ENCODE measurements at places on chromosomes 5 and 9.

- DNase-seq, result no peak
Measured at GRCh38 chr5:90613459-90613858, 54.9 kb downstream of the ADGRV1 start.

DNA sequence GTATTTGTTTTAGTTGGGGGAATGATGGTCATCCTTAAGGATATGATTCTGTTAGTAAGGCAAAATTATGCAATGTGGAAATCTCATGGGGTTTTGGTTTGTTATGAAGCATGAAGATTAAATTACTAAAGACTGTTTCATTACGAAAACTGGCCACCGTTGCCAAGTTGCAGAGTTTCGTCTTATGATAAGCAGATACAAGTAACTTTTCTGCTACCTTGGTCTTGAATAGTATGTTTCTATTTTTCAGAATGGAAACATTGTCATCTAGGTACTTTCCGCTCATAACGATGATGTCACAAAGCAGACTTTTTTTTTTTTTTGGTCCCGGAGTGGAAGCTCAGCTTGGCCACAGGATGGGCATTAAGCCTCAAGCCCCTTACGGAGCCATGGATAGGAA, 4.2 kb downstream of the CCNI2 start:
- no peak for DNase-seq

- DNase-seq, result no peak
Measured at GRCh38 chr5:96817506-96817905, 9.8 kb upstream of the ERAP1 start.

DNA sequence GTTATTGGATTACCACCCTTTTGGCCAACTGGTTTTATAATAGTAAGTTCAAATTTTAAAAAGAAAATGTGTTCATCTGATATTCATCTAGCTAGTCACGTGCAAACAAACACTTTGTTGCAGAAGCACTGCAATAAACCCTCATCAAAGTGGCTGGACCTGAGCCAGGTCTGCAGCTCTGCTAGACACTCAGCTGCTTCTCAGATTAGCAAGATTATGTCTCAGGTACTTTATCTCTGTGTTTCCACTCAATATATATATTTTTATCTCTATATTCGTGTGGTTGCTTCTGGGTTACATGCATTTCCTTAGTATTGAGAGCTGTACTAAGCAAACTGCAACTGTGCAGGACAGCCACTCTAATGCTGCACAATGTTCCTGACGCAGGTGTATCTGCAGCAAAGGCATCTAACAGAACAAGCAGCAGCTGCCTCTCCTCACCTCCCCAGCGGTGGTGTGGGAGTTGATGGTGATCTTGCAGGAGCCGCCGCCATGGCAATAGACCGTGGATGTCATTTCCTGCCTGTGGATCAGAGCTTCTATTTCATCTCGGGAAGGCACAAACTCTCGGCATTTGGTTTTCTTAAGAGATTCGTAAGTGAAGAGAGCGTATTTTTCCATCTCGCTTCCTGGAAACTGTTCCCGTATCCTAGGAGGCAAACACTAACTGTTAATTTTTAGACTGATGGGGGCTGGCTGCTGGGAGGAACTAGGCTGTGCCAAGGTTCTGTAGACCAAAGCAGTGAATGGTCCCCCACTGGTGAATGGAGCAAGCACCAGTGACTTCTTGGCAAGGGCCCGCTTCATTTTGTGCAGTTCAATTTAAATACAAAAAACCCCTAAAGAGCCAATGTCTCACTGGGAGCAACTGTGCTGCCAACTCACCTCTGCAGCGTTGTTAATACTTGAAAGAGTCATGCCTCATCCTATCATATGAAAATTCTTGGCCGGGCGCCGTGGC, 56.7 kb upstream of the RETREG1 start:
- DNase-seq, result no peak

DNA sequence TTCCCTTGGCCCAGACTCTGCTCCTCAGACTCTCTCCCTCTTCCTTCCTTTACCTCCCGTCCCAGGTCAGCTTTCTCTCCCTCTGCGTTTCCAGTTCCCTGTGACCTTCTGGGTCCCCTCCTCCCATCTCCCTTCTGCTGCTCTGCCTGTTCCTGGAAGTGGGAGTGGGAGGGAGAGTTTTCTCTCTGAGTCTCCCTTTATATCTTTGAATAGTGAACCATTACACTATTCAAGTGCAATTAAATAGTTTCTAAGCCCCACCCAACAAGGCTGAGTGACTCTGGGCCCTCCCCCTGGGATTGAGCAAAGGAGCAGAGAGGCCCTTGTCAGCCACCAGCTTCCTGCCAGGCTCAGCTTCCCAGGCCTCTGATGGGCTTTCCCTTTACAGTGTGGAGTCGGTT, 34.8 kb downstream of the THBS4 start:
- no peak for DNase-seq

GRCh38 chr5:82635561-82636288, 357.6 kb upstream of the RPS23 start:
- no peak for DNase-seq

- DNase-seq, result peak; percentile 89
Measured at GRCh38 chr9:98795970-98796363, 388 bp downstream of the ANKS6 start.

- no peak for DNase-seq
Measured at GRCh38 chr9:16132513-16132912, 579.7 kb downstream of the CCDC171 start.

- DNase-seq, result no peak
Measured at GRCh38 chr5:32443145-32443540, 1.4 kb downstream of the ZFR start.

- DNase-seq, result no peak
Measured at GRCh38 chr5:80474929-80475328, 13.0 kb upstream of the FAM151B start.

DNA sequence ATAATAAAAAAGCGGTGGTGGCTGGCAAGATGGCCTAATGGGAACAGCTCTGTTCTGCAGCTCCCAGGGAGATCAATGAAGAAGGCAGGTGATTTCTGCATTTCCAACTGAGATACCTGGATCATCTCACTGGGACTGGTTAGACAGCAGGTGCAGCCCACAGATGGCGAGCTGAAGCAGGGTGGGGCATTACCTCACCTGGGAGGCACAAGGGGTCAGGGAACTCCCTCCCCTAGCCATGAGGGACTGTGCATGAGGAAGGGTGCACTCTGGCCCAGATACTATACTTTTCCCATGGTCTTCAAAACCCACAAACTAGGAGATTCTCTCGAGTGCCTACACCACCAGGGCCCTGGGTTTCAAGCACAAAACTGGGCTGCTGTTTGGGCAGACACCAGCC, 45.6 kb upstream of the PTGER4 start:
- DNase-seq, result no peak

DNA sequence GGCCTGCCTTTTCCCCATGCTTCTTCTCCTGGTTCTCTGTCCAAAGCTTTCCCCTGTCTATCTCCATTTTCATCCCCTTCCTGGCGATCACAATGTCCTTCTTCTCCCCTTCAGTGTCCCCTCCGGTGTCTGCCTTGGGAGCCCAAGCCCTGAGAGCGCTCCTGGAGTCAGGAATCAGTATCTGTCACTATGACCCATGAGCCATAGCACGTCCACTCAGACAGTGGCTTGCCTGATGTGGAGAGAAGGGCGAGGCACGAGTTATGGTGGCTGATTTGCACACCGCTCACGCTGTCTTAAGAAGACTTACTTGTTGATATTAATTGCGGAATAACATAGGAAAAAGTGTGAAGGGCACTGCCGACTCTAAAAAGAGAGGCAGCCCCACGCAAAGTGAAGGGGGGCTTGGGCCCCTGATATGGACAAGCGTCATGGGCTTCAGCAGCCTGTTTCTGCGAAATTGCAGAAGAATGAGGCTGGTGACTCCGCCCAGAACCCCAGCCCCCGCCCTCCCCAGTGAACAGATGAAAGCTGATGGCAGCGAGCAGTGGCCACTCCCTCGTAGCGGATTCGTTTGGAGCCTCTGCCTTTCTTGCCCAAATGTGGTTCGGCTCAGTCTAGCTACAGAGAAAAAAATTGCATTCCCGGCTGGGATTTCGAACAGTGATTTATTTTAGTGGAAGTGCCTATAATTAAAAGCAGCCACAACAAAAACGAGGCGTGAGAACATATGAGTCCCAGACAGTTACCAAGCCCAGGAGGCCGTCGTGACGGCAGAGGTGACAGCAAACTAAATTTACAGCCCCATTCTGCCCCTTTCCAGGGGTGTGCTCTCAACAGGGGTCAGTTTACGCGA, 149.8 kb downstream of the ICE1 start:
- DNase-seq, result no peak

DNA sequence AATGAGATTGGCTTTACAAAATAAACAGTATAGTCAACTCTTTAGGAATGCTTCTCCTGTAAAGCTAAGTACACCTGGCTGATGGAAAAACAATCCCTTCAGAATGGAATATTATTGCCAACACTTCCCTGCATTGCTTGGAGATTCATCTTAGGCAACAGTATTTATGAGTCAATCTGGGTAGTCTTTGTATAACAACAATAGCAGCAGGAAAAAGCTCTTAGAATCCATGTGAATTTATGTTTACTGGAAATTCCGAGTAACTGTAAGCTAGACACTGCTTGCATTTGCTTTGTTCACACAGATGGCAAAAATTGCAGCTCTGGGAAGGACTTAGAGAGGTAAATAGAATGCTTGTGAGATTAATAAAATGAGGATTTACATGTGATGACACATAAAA, 101.7 kb upstream of the NTRK2 start:
- no peak for DNase-seq

- DNase-seq, result no peak
Measured at GRCh38 chr5:142215915-142216681, 107.5 kb downstream of the NDFIP1 start.

DNA sequence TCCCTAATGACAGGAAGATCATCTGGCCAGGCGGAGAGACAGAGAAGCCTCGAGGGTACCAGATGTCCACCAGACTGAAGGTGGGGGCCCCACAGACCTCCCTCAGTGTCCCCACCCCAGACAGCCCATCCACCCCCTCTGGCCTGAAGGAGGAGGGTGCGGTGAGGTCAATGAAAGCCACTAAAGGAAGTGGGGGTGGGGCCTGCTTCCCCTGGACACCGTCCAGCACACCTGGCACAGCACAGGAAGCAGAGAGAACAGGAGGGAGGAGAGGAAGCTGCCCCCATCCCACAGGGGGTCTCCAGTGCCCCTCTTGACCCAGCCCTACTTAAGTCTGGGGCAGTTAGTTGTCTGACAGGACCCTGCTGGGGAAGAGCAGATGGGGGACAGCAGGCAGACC, 11.2 kb downstream of the LRRC26 start:
- no peak for DNase-seq

- DNase-seq, result no peak
Measured at GRCh38 chr5:11064763-11065450, 303.9 kb upstream of the DAP start.

- no peak for DNase-seq
Measured at GRCh38 chr5:81633471-81633870, 117.4 kb downstream of the SSBP2 start.

DNA sequence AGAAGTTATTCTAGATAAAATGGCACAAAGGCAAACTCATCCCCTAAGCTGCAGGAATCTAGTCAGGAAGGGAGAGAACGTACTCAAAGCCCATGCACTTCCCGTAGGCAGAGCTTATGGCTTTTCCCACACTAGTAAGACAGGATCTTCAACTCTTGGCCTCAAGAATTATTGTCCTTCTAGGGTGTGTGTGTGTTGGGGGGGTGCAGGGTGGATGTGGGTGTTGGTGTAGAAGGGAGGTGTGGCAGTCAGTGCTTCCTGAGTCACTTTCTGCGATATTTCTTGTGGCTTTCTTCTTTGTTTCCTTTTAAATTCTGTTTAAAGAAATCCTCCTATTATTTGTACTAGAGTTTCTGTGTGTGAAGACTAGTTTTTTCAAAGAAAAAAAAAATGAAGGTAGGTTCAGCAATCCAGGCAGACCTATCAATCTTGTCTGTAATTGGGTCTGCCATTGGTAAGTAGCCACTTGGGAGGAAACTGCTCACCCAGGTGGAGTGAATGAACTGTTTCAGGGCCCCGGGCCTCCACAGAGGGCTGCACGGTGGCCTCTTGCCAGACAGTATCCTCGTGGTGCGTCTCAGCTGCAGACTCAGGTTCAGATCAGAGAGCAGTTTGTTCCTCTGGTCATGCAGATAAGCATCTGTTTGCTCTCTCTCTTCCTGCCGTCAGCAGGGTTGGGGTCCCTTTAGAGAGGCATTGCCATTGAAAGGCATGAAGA, 131.9 kb downstream of the NPR3 start:
- DNase-seq, result no peak

GRCh38 chr9:124078641-124079040, 67.1 kb downstream of the LHX2 start:
- no peak for DNase-seq

GRCh38 chr5:155082401-155082800, 68.8 kb downstream of the KIF4B start:
- DNase-seq, result no peak

GRCh38 chr5:106673941-106674340, 996.8 kb downstream of the EFNA5 start:
- no peak for DNase-seq

GRCh38 chr9:21708260-21708711, 94.2 kb upstream of the MTAP start:
- no peak for DNase-seq

GRCh38 chr9:135480071-135480939, 723 bp downstream of the PPP1R26 start:
- DNase-seq, result no peak

DNA sequence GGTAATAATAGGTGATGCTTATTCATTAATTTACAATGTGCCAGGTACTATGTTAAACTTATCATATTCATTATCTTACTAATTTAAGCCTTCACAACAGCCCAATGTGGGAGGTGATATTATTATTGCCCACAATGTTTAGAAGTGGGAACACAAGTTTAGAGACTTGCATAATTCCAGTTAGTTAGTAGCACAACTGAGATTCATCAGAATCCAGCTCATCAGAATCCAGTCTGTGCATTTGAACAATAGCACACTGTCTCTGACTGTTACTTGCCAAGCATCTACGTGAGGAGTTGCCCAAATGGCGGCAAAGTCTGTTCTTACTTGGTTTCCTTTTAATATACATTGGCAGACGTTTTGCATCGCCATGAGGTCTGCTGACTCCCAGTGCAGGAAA, 110.9 kb upstream of the BASP1 start:
- no peak for DNase-seq

DNA sequence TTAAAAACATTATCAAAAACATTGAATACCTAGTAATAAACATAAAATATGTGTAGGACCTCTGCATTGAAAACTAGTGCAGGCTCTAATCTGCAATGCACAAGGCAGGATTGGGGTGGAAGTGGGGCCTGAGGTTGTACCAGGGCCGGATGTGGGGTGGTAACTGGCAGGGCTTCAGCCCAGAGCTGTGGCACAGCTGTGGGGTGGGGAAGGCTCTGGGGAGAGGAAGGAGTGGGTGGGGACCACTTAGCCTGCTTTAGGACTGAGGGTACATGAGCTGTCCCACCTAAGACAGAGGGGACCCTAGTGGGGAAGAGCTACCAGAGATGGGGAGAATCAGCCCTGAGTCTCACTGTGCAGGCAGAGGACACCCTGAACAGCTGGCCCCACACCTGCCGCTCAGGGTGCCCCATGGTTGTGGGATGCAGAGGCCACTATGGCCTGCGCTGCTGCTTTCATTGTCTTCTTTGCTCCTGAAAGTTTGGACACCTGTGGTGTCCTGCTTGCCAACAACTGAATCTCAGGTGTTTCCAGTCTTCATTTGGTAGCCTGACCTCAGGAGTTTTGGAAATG, 311.4 kb downstream of the TLE4 start:
- no peak for DNase-seq

GRCh38 chr5:158450751-158451171, 591.8 kb upstream of the CLINT1 start:
- no peak for DNase-seq

GRCh38 chr5:104789366-104789765, 1226.8 kb upstream of the NUDT12 start:
- DNase-seq, result no peak

All from mesenteric fat pad (tissue), 1 donor.